ENCODE measurements at places on chromosomes 16 and 17.

DNA sequence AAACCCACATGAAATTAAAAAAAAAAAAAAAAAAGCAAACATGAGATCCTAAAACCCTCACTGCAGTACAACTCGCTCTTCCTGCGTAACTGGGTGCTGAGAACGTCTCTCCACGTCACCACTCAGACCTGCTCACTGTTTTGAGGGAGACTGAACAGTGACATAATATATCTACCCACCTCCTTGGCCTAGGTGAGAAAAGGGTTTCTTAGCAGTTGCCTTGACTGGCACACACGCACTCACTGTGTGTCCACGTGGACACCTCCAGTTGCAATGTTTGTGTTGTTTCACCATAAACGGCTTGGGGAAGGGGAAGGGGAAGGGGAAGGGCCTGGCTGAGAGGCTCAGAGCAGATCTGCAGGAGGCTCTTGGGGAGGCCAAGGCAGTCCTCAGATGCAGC, 32.0 kb downstream of the FANCA start:
- no peak for DNase-seq

- DNase-seq, result peak; percentile 19
Observed at GRCh38 chr16:83953796-83954576, 946 bp downstream of the OSGIN1 start.

- no peak for DNase-seq
Observed at GRCh38 chr16:22424161-22424937, 49.9 kb upstream of the CDR2 start.

DNA sequence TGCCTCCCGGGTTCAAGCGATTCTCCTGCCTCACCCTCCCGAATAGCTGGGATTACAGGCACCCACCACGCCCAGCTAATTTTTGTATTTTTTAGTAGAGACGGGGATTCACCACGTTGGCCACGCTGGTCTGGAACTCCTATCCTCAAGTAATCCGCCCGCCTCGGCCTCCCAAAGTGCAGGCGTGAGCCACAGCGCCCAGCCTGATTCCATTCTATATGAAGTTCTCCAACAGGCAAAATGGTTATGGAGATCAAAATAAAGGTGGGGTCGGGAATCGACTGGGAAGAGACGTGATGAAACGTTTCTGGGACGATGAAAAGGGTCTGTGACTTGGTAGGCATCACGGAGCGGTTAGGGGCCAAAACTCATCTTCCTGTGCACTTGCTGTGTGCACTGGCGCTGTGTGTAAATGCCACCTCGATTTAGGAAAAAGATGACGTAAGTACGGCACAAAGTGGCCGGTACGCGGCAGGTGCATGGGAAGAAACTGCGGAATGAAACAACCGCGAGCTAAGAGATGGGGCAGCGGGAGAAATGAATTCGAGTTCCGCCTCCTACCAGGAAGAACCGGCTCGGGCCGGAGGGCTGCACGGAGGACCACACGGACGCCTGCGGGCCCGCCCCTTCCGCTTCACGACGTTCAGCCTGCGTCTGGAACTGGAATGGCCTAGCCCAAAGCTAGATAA, 1.6 kb downstream of the TP53 start:
- peak; percentile 89 for DNase-seq

GRCh38 chr16:50996166-50996829, 154.8 kb downstream of the SALL1 start:
- DNase-seq, result no peak

- DNase-seq, result no peak
Observed at GRCh38 chr17:57135789-57136291, 50.8 kb downstream of the AKAP1 start.

DNA sequence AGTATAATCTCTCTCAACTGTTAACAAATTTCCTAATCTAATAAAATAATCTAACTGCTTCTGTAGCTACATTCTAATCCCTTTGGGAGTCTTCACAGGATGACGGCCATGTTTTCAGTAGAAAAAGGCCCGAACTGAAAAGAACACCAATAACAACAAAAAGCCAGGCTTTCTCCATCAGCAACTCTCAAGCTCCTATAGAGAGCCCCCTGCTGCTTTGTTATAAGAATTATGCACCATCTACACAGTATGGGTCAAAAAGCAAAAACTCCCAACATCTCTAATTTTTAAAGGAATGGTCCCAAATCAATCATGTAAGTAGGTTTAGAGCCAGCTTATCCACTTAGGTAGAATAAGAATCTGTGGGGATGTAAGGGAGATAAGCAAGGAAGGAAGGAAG, 163.6 kb upstream of the C17orf78 start:
- no peak for DNase-seq

- no peak for DNase-seq
Observed at GRCh38 chr16:7227229-7227721, 105.4 kb upstream of the RBFOX1 start.

DNA sequence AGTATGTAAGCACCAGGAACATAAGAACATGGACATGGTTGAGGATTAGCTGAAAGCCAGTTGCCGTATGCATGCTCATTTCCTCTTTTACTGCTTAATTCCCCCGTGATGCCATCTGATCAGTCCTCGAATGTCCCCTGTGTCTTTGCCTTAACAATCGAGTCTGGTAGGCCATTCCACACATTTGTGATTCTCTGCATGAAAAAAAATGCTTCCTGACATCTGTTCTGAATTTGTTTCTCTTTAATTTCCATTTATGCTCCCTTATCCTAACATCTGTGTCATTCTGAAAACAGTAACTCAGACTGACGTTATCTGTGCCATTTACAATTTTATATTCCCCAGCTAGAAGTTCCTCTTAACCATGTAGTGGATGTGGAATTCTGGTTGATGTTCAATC, 158.2 kb upstream of the TOX3 start:
- no peak for DNase-seq

- no peak for DNase-seq
Observed at GRCh38 chr17:57983446-57983845, 4.6 kb downstream of the VEZF1 start.

DNA sequence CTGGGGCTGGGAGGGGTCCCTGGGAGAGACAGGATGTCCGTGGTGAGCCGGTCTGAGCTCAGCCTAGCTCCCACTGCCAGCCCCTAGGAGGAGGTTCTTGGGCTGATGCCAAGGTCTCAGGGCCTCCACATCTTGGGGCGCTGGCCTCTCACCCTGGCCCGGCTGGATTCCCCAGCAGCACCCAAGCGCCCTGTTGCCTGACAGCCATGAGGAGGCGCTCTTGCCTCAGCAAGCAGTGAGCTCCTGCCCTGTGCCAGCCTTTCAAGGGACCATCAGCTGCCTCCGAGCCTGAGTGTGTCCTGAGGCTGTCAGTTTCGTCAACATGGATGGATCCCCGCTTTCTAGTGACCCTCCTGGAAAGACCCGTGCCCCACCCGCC, 234.9 kb upstream of the CIBAR2 start:
- DNase-seq, result no peak

GRCh38 chr16:77437859-77438258, 3.0 kb upstream of the ADAMTS18 start:
- DNase-seq, result no peak

DNA sequence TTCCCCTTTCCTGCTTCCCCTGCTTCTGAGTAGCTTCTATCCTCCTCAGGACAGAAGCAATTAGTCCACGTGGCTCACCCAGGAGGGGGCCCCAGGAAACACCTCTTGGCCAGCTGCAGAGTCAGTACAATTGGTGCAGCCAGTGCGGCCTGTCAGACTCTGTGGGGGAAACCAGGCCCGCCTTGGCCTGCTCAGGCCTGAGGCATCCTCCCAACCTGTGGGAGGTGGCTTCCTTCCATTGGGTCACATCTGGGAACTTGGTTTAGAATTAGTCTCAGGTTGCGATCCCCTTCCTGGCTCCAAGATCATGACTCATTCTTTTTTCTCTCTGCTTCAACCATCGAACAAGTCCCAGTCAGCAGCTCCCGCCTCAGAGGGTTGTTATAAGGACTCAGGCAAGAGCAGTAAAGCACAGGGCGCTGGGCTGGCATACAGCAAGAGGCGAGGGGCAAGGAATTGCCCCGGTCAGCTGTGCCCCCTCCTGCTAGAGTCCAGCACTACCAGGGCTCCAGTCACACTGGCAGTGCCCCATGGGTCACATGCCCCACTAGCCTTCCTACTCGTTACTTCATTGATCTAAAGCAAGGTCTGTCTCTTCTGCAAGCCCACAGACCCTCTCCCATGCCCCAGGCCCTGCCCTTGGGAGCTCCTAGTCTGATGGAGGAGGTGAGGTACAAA, 8.1 kb upstream of the EPX start:
- DNase-seq, result no peak

- DNase-seq, result peak; percentile 81
Observed at GRCh38 chr16:3938843-3939624, 58.5 kb upstream of the CREBBP start.

GRCh38 chr16:89194340-89195311, 5.7 kb downstream of the SLC22A31 start:
- no peak for DNase-seq

DNA sequence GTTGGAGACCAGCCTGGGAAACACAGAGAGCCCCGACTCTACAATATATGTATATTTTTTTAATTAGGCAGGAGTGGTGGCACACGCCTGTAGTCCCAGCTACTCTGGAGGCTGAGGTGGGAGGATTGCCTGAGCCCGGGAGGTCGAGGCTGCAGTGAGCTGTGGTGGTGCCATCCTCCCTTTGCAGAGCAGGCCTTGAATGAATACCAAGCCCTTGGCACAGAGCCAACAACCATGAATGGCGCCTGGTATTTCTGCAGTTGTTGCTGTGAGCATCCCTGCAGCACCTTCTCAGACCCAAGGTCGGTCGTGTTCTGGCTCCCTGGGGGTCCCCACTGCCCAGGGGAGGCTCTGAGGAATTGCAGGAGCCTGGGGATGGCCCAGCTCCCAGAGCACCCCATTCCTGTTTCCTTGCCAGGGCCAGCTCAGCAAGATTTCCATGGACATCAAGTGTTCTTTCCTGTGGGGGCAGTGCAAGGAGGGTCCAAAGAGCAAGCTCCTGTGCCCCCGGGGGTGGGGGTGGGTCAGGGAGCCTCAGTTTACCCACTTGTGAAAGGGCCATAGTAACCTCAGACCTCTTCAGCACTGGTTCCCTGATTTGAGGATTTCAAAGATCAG, 25.6 kb upstream of the RMI2 start:
- DNase-seq, result no peak

DNA sequence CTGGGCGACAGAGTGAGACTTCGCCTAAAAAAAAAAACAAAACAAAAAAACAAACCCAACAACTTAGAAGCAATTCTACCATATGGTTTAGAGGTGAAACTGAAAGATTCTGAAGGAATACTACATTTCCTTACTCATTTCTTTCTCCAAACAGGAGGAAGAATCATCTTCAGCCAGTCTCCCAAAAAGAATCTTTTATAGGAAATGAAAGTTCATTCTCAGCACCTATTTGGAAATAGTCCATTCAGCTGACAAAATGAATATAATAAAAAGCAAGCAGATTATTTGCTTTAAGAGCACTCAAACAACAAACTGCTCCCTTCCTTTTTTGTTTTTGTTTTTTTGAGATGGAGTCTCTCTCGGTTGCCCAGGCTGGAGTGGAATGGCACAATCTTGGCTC, 17.7 kb downstream of the GRB2 start:
- DNase-seq, result no peak

GRCh38 chr16:17235147-17235815, 235.5 kb downstream of the XYLT1 start:
- no peak for DNase-seq

DNA sequence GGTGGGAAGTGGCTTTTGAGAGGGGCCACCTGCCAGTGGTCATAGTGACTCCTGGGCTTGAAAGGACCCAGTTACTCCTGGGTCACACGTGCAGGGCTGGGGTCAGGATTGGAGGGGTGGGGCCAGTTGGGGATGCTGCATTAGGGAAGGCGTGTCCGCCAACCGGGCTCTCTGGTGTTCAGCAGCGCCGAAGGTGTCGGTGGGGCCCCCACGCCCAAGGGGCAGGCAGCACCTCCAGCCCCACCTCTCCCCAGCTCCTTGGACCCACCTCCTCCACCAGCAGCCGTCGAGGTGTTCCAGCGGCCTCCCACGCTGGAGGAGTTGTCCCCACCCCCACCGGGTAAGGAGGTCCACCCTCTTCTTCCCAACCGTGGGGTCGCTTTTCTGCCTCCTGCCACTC, 9.5 kb downstream of the ABI3 start:
- DNase-seq, result no peak

GRCh38 chr17:19461116-19461515, 50.1 kb downstream of the RNF112 start:
- DNase-seq, result no peak

GRCh38 chr16:56780646-56781045, 50.7 kb downstream of the NUP93 start:
- DNase-seq, result no peak

DNA sequence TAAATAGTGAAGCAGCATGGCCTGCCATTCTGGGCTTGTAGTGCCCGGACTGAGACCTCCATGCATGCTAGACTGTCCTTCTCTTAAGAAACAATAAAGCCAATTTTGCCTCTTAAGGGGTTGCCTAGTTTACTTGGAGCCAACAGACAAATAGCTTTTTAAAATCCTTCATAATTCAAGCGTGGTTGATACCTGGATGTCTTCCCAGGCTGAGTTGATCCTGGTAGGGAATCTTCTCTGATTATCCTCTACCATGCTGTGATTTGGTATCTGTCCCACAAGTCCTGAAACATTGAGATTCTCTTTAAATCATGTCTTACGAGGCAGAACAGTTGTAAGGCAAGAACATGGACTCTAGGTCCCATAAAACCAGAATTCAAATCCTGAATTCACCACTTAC, 359.6 kb upstream of the CCL2 start:
- no peak for DNase-seq

DNA sequence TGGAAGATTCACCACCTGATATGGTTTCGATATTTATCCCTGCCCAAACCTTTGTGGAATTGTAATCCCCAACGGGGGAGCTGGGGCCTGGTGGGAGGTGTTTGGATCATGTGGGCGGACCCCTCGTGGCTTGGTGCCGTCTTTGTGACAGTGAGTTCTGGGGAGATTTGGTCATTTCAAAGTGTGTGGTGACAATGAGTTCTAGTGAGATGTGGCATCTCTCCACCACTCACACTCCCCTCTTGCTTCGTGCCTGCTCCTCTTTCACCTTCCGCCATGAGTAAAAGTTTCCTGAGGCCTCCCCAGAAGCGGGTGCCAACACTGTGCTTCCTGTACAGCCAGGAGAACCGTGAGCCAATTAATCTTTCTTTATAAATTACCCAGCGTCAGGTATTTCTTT, 9.7 kb downstream of the CCDC57 start:
- no peak for DNase-seq

- DNase-seq, result peak; percentile 74
Observed at GRCh38 chr16:74771656-74772315, 2.8 kb downstream of the FA2H start.

DNA sequence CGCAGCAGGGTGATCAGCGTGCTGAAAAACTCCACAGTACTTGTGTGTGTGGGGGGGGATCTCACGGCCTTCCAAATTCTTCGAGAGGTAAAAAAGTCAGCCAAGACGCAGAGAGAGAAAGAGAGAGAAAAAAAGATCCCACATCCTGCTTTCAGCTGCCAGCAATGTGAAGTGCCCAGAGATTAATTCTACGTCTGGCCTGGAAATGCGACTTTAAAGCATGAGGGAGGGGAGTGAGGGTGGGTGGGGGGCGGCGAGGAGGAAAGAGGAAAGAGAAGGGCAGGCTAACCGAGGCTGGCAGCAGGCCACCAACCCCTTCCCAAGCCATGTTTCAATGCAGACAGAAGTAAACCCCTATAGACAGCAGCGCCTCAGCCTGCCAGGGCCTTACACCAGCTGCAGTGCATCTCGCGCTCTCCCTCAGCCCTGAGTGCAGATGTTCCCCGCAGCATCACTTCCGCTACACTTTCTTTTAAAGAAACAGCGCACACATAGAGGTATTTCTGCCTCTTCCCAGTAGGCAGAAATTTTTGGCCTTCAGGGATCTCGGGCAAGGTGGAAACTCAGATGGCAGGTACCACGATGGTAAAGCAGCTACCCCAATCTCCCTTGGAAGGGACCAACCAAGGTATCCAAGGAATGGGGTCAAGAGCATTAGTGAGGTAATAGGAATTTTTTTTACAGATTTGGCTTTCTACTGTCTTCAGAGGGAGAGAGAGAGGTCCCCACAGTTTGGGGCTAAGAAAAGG, 87.8 kb downstream of the SMG6 start:
- peak; percentile 85 for DNase-seq

Data from germinal center (tissue), 1 donor.